ENCODE measurements at places on chromosomes 11 and 22. TPM values are rescaled to one million over a fixed set of nuclear protein-coding genes. Genes with fewer than 3 reads are reported as not detected.

DNA sequence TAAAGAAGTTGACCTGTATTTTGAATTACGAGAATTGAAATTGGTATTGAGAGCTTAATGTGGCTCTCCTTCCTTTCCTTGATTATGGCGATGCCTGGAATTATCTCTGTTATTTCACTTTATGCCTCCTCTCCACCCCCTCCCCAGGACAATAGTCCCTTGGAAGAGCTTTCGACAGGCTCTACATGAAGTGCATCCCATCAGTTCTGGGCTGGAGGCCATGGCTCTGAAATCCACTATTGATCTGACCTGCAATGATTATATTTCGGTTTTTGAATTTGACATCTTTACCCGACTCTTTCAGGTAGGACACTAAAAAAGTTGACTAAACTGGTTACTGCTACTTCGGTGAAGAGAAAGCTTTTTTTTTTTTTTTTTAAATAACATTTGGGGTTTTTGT is 43.2 kb downstream of the MCAM start:
- no peak overlapping the region for H3K27ac ChIP-seq
- H3K4me3 ChIP-seq, result no peak overlapping the region
- DNase-seq, result no peak
- peaks cover 84% of the 10 kb centered on the region for H3K36me3 ChIP-seq
- no peaks in the 10 kb centered on the region for H3K27me3 ChIP-seq

- peak overlapping the region; percentile 99 for H3K27ac ChIP-seq
- H3K36me3 ChIP-seq, result no peaks in the 10 kb centered on the region
- H3K27me3 ChIP-seq, result no peaks in the 10 kb centered on the region
Measured at GRCh38 chr11:117818041-117818873, 6.3 kb downstream of the FXYD2 start.

- no peaks in the 10 kb centered on the region for H3K36me3 ChIP-seq
- no peak overlapping the region for H3K4me3 ChIP-seq
- H3K27ac ChIP-seq, result peak overlapping the region; percentile 12
Measured at GRCh38 chr11:78323363-78323762, 94.3 kb downstream of the GAB2 start.

GRCh38 chr11:1351278-1351937 is 38.3 kb upstream of the BRSK2 start:
- DNase-seq, result no peak
- H3K4me1 ChIP-seq, result no peaks in the 10 kb centered on the region
- H3K27me3 ChIP-seq, result no peaks in the 10 kb centered on the region
- no peak overlapping the region for H3K27ac ChIP-seq
- H3K36me3 ChIP-seq, result no peaks in the 10 kb centered on the region

DNA sequence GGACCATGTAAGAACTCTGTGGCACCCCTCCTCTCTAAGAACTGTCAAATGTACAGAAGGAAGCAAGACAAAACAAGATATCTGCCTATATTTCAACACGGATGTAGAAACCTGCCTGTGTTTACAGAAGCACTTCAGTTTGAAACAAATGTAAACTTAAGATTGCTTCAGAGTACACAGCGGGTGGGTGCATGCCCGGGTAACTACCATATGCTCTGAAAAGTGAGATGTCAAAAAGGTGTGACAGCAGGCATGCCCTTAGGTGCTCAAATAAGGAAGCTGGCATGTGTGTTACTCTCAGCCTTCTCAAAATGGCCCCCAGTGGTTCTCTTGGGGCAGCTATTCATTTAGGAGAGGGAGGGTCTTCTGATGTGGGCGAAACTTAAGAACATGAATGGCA is 5.2 kb downstream of the ACP2 start:
- peaks cover 67% of the 10 kb centered on the region for H3K36me3 ChIP-seq
- H3K4me1 ChIP-seq, result peaks cover 12% of the 10 kb centered on the region
- no peak overlapping the region for H3K4me3 ChIP-seq
- H3K27me3 ChIP-seq, result no peaks in the 10 kb centered on the region

GRCh38 chr22:28247136-28247535 is 328.1 kb upstream of the PITPNB start:
- H3K27me3 ChIP-seq, result no peaks in the 10 kb centered on the region
- H3K4me3 ChIP-seq, result no peak overlapping the region
- H3K4me1 ChIP-seq, result peaks cover under 1% of the 10 kb centered on the region
- DNase-seq, result no peak
- H3K36me3 ChIP-seq, result no peaks in the 10 kb centered on the region

- H3K36me3 ChIP-seq, result peaks cover 4% of the 10 kb centered on the region
- H3K4me3 ChIP-seq, result no peak overlapping the region
- no peak for DNase-seq
- peaks cover 7% of the 10 kb centered on the region for H3K4me1 ChIP-seq
- no peaks in the 10 kb centered on the region for H3K27me3 ChIP-seq
Measured at GRCh38 chr11:87076260-87076783, 38.6 kb downstream of the TMEM135 start.

- no peak overlapping the region for H3K4me3 ChIP-seq
- no peak for DNase-seq
- no peaks in the 10 kb centered on the region for H3K27me3 ChIP-seq
- no peaks in the 10 kb centered on the region for H3K4me1 ChIP-seq
- no peaks in the 10 kb centered on the region for H3K36me3 ChIP-seq
Measured at GRCh38 chr11:95200781-95201457, 30.1 kb downstream of the SESN3 start.

DNA sequence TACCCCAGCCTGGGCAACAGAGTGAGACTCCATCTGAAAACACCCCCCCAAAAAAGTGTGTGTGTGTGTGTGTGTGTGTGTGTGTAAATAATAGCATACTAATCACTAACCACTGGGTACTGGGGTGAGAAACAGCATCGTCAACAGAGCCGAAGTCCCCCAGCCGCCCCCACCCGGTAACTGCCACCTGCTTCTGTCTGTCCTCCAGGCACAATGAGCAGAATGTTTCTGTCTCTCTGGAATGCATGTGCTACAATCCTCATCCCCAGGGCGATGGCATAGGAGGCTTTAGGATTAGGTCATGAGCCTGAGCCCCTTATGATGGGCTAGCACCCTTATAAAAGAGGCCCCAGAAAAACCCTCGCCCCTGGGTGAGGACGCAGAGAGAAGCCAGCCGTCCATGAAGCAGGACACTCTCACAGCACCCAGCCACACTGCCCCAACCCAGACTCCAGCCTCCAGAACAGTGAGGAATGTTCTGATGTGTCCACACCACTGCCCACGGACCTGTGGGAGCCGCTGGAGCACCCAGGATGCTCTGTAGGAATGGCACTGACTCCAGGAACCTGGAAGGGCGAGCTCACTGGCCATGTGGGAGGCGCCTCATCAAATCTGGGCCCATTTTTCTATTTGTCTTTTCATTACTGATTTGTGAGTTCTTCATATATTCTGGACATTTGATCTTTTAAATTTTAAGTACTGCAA is 9.9 kb downstream of the TTLL8 start:
- no peaks in the 10 kb centered on the region for H3K36me3 ChIP-seq
- no peaks in the 10 kb centered on the region for H3K27me3 ChIP-seq
- DNase-seq, result no peak
- H3K4me3 ChIP-seq, result no peak overlapping the region
- H3K4me1 ChIP-seq, result peaks cover 6% of the 10 kb centered on the region

- H3K27me3 ChIP-seq, result no peaks in the 10 kb centered on the region
- H3K27ac ChIP-seq, result no peak overlapping the region
- no peak overlapping the region for H3K4me3 ChIP-seq
- no peaks in the 10 kb centered on the region for H3K4me1 ChIP-seq
- no peak for DNase-seq
Measured at GRCh38 chr22:41398921-41399320, 17.2 kb downstream of the TEF start.

DNA sequence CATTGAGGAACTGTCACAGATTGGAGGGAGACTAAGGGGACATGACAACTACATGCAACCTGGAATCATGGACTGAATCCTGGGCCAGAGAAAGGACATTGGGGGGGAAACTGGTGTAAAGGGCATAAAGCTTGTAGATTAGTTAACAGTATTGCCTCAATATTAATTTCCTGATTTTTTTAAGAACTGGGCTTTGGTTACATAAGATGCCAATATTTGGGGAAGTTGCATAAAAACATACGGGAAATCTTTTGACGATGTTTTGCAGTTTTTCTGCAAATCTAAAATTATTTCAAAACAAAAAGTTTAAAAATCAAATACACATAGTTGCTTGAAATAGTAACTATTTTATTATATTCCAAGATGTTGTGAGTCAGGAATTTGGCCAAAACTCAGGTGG is 2.9 kb upstream of the FOLR3 start:
- peaks cover under 1% of the 10 kb centered on the region for H3K36me3 ChIP-seq
- peaks cover 78% of the 10 kb centered on the region for H3K4me1 ChIP-seq
- DNase-seq, result peak; percentile 34
- H3K27me3 ChIP-seq, result no peaks in the 10 kb centered on the region
- no peak overlapping the region for H3K4me3 ChIP-seq
- H3K27ac ChIP-seq, result peak overlapping the region; percentile 85

GRCh38 chr22:25644122-25644521 is 79.6 kb downstream of the GRK3 start:
- no peak overlapping the region for H3K27ac ChIP-seq
- H3K4me3 ChIP-seq, result no peak overlapping the region
- no peak for DNase-seq

GRCh38 chr11:6328321-6328720 is 8.0 kb upstream of the CAVIN3 start:
- H3K27ac ChIP-seq, result no peak overlapping the region
- H3K36me3 ChIP-seq, result no peaks in the 10 kb centered on the region
- no peaks in the 10 kb centered on the region for H3K4me1 ChIP-seq
- no peak for DNase-seq
- H3K27me3 ChIP-seq, result peaks cover 36% of the 10 kb centered on the region
- no peak overlapping the region for H3K4me3 ChIP-seq

- H3K4me1 ChIP-seq, result peaks cover 50% of the 10 kb centered on the region
- H3K36me3 ChIP-seq, result no peaks in the 10 kb centered on the region
- no peak overlapping the region for H3K4me3 ChIP-seq
- no peaks in the 10 kb centered on the region for H3K27me3 ChIP-seq
Measured at GRCh38 chr22:38260761-38261681, 11.8 kb downstream of the TMEM184B start.

- no peak overlapping the region for H3K4me3 ChIP-seq
- DNase-seq, result no peak
- no peaks in the 10 kb centered on the region for H3K27me3 ChIP-seq
- H3K36me3 ChIP-seq, result no peaks in the 10 kb centered on the region
Measured at GRCh38 chr11:68113986-68114385, 7.2 kb downstream of the CHKA start.

DNA sequence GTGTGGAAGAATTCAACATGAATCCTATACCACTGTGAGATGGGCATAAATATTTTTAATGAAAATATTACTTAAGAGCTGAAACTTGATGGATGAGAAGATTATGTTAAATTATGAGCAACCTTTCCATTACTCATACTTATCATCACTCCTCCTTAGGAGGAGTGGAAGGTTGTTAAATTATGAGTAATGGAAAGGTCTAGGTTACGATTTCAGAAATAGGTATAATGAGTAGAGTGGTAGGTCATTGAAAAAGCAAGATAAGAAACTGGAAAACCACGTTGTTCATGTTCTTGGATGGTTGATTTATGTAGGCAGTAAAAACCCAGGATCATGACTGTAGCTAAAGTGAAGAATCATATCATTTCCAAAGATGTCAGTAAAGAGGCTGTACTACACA is 973.2 kb upstream of the RAG2 start:
- DNase-seq, result no peak
- H3K36me3 ChIP-seq, result no peaks in the 10 kb centered on the region
- no peaks in the 10 kb centered on the region for H3K4me1 ChIP-seq
- H3K4me3 ChIP-seq, result no peak overlapping the region

DNA sequence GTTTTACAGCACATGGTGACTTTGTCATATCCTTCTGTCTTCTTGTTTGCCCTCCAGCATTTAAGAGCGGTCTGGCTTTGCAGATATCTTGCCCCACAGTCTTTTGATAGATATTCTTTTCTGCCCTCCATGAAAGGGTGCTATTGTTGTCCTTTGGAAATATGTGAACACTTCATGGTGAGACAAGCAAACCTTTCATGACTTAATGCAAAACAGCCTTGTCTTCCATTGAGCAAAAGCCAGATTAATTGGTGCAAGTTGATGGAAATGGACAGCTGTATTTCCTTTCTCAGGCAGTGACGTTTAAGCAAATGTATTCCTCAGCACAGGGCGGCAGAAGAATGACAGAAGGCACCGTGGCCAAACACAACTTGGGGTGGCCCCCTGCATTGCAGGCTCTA is 4.4 kb downstream of the DCPS start:
- no peak for DNase-seq
- no peak overlapping the region for H3K27ac ChIP-seq
- H3K4me3 ChIP-seq, result no peak overlapping the region
- H3K27me3 ChIP-seq, result no peaks in the 10 kb centered on the region
- peaks cover 53% of the 10 kb centered on the region for H3K4me1 ChIP-seq
- H3K36me3 ChIP-seq, result peaks cover 4% of the 10 kb centered on the region

- peak; percentile 93 for DNase-seq
- peaks cover 30% of the 10 kb centered on the region for H3K4me1 ChIP-seq
- no peaks in the 10 kb centered on the region for H3K36me3 ChIP-seq
- H3K27ac ChIP-seq, result peak overlapping the region; percentile 85
- H3K4me3 ChIP-seq, result peak overlapping the region; percentile 25
Measured at GRCh38 chr11:1335811-1336761, 26.7 kb upstream of the TOLLIP start.

DNA sequence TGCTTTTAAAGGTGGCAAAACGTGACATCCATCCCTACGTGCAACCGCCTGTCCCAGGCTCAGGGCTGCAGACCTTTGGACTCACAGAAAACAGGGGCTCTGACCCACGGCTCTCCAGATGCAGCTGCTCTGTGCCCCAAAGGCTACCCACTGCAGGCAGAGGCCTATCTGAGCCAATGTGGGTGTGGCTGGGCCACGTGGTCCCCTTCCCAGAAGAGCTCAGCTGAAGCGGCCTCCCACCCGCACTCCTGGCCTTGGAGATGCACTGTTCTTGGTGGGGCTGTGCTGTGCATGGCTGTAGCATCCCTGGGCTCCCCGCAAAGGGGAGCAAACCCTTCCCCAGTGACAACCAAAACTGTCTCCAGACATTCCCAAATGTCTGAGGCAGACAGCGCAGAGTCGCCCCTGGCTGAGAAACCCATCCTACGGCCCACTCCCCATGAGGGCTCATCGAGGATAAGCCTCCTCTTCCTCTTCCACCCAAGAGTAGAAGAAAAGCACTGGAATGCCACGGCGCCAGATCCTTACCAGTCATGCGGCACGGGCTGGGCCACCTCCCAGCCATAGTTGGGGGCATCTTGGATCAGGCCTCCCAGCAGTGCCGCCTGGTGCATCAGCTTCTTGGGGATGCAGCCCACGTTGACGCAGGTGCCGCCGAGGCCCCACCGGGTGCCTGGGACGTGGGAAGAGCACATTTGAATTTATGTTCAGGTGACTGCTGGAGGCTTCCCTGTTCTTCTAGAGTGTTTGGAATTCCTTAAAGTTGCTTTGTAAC is 23.1 kb upstream of the COMT start:
- no peak for DNase-seq
- H3K4me3 ChIP-seq, result no peak overlapping the region
- H3K27ac ChIP-seq, result no peak overlapping the region
- no peaks in the 10 kb centered on the region for H3K27me3 ChIP-seq
- H3K36me3 ChIP-seq, result peaks cover 90% of the 10 kb centered on the region
- H3K4me1 ChIP-seq, result no peaks in the 10 kb centered on the region

The SELENOH gene
- polyA plus RNA-seq, result 260 TPM

The RIN1 gene
- polyA plus RNA-seq, result 6.1 TPM
